ENCODE measurements at places on chromosomes 2 and 18.

DNA sequence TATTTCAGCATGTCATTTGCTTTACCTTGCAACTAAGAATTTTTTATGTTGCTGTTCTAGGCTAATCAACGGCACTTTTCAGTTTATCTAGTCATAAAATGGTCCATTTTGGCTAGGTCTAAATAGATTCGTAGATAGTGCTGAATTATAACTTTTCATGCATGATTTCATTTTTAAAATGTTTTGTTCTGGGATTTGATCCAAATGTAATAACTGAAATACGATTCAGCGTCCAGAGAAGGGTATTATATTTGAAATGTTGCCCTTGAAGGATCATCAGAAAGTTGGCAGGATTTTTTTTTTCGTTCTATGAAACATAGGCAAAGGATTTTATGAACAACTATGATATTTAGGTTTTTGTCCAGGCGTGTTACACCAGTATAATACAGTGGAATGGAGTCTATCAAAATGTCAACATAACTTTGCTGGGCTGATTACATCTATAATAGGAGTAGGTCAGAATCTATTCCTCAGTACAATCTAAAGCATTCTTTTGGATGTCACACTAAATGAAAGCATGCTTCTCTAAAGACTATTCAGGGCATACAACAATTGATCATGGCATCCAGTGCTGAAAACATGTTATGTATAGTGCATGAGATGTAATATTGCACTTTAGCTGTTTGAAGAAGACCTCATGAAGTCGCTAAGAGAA lies 24.8 kb downstream of the TTC27 start:
- DNase-seq, result no peak

DNA sequence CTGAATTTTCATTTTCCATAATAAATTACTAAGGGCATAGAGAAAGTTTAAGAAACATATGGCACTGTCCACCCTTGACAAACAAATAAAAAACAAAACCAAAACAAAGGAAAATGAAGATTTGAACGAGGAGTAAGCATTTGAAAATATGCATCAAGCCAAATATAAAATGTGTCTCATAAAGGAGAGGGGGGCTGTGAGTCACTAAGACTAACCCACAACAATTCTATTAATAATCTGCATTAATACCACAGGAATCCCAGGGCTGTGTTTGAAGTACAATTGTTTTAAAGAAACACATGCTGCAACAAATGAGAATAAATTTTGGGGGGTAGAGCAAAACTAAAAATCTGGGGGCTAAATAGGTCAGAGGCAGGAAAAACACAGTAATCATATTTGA lies 53.8 kb upstream of the STK17B start:
- no peak for DNase-seq

- no peak for DNase-seq
Measured at GRCh38 chr2:190443055-190443454, 34.9 kb downstream of the MFSD6 start.

DNA sequence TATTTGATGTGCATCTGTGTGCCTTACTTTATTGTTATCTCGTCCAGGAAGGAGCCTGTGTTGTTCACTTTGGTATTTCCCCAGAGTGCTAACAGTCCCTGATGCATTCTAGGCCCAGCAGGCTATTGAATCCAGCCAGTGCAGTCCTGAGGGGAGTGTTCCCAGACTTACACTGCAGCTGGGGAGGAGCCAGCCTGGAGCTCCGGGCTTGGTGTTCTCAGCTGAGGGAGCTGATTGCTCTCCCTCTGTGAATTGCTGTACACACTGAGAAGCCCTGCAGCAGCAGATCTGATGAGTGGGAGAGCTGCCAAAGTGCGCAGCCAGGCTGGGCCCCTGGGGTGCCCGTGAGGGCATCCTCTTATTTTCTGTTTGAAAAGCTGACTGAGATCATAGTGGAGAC lies 159.2 kb downstream of the GALNT3 start:
- no peak for DNase-seq

- DNase-seq, result no peak
Measured at GRCh38 chr2:60868589-60869273, 12.6 kb upstream of the REL start.

GRCh38 chr18:48488388-48488850 lies 50.4 kb upstream of the CTIF start:
- no peak for DNase-seq

GRCh38 chr18:59909289-59910036 lies 9.7 kb downstream of the PMAIP1 start:
- DNase-seq, result no peak

DNA sequence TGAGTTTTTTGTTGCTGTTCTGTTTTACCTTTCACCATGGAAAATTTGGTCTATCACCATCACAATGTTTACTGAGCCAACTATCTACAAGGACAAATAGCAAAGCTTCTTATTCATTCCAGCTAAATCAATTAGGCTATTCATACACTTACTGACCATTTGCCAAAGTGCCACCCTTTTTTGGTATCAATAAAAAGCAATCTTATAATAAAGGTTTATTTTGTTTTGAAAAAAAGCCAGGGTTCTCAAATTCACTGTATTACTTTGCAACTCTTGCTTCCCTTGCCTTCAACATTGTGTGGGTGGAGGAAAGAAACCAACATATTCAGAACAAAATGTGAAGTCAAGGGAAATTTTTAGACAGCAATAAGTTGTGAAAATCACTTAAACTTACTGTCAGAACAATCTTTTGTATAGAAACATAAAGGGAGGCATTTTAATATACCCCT lies 15.3 kb downstream of the PELI1 start:
- DNase-seq, result no peak

DNA sequence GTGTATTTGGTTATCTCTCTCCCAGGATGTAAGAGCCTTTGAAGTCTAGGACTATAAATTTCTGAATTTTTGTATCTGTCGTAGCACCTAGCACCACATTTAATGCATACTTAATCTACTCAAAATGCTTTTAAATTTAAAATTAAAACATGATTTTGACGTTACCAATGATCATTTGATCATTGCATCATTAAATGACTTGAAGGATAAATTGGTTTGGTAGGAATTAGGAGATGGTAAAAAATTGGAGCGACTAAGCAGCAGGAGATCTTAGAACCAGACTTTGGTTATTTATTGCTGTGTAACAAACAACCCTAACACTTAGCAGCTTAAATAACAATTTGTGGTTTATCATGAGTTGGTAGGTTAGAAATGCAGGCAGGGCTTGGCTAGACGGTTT lies 84.9 kb downstream of the MYO3B start:
- no peak for DNase-seq

DNA sequence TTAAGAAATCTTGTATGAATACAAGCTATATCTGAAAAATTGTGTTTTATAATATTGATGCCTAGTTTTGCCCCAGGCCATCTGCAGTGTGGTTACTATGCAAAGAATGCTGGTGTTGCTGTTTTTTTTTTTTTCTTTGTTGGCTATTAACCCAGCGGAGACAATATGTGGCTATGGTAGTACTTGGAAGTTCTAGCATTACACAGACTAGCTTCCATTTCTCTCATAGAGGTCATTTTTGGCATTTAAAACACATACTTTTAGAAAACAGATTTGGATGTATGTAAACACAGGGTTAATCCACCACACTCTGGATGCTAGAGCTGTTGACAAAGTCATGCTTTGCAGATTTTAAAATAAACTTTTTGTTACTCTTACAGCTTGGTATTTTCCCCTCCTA lies 209.8 kb downstream of the NEDD4L start:
- DNase-seq, result no peak

DNA sequence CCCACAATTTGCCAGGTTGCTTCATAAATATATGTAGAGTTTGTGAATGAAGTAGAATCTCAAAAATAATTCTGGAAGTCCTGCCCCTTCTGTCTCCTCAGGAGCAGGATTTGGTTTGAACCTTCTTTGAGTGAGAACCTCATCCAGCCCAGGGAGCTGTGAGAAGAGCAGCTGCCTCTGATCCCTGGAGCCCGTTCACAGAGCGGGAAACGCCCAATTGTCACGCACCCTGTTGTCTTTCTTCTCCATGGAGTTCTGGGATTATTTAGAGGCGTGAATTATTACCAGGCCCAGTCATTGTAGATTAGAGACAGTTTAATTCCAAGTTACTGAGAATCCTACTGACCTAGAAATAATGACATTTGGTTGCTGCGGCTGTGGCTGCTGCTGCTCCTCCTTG lies 66.1 kb downstream of the TPO start:
- DNase-seq, result no peak

GRCh38 chr2:39839261-39839848 lies 60.3 kb upstream of the THUMPD2 start:
- no peak for DNase-seq

- no peak for DNase-seq
Measured at GRCh38 chr2:216064014-216064630, 17.5 kb downstream of the PECR start.

DNA sequence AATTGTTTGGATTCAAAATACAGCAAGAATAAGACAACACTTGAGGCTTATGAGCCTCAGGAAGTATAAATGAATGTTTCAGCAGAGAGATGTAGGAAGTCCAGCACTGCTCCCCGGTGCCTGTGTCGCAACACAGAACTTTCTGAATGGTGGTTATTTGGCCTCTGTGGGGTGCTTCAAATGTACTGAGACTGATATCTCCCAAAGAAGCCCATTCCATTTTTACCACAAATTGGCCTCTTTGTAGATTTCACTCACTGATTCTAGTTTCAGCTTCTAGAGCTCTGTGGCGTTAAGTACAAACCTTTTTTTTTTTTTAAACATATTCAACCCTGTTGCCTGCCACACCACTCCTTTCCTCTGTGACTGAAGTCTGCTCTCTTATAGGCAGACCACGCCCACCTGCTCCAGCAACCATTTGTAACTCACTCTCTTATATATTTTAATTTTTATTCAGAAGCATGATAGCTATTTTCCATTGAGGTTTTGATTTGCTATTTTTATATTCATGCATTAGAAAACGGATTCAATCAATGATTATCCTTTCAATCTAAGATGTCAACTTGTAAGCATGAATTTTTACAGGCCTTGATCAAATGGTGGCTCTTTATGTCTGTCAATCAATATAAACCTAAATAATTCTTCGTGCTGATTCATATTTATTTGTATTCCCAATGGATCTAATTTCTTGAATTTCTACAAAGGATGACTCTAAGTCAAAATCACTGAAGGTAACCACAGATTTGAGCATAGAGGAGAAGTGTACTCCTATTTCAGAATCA lies 277.1 kb upstream of the CCDC68 start:
- no peak for DNase-seq

- no peak for DNase-seq
Measured at GRCh38 chr2:62215306-62216064, 19.6 kb downstream of the B3GNT2 start.

DNA sequence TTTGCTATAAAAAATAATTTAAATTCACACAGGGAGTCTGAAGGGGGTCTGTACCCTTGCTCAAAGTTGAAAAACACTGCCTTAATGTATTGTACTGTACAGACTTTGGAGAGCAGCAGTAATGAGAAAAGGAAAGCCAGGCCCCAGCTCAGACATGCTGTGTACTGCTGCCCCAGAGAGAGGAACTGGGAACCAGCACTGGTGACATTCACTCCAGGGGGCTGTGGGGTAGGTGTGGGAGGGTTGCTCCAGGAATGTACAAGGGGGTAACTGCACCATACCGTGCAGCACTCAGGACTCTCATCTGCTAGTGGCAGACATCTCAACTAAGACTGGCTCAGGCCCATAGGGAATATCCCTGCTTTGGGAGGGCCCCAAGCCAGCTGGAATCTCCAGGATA lies 146.0 kb upstream of the RMP24 start:
- DNase-seq, result no peak

- no peak for DNase-seq
Measured at GRCh38 chr2:64931246-64932115, 57.7 kb upstream of the SLC1A4 start.

GRCh38 chr2:149315461-149315860 lies 14.9 kb upstream of the LYPD6 start:
- no peak for DNase-seq

- DNase-seq, result no peak
Measured at GRCh38 chr2:122174061-122174460, 418.6 kb downstream of the TSN start.

DNA sequence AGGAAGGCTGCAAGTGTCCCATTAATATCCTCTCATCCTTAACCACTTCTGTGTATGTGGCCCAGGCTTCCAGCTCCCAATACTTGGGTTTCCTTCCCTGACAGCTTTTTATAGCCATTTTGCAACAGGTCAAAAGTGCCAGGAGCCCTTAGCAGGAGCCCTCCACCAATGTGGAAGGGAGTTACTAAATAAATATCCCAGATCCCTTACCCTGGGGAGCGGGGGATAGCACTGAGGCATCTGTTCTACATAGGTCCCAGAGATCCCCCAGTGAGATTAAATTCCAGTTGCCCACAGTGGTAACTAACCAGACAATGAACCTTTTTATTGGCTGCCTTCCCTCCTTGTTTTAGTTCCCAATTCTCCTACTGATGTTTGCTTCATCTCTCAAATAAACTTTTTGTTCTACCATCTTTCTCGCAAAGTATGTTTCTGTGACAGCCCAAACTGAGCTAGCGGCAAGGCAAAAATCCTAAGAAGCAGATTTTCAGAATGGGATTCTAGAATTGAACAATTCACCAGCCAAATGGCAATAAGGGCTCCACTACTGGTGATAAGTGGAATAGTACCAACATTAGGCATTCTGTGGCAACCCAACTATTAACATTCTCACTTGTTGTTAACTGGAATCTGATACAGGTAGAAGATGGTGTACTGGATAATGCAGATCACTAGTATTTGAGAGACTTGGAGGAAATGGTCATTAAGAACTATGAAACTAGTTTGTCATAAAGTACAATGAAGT lies 83.9 kb upstream of the MAPRE2 start:
- DNase-seq, result no peak

DNA sequence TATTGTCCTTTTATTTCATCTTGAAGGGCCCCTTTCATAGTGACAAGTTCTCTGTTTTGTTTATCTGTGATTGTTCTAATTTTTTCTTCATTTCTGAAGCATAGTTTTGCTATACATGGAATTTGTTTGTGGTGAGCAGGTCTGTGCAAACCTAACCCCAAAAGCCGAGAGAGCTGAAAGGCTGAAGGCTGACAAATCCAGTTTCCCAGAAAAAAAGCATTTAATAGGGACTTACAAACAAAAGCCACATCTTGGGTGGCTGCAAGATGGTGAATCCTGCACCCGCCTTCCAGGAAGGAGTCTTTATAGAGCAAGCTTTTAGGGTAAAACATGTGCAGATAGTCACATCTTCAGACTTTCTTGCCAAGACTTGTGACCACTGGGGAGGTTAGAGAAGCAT lies 473.4 kb upstream of the TRIB2 start:
- DNase-seq, result no peak

DNA sequence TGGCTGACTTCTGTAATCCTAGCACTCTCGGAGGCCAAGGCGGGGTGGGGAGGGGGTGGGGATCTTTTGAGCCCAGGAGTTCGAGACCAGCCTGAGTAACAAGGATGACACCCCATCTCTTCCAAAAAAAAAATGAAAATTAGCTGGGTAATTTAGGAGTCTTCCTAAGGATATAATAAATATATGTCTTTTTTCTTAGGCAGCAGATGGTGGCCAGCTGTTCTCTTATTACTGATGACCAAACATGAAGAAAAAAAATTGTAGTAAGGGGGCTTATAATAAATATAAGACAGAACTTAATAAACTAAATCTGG lies 4.2 kb upstream of the IMPA2 start:
- DNase-seq, result no peak

- no peak for DNase-seq
Measured at GRCh38 chr2:241451840-241452506, 56.4 kb downstream of the STK25 start.

- DNase-seq, result no peak
Measured at GRCh38 chr2:24779116-24779515, 14.1 kb downstream of the PTRHD1 start.

Measured in stimulated activated CD4-positive, alpha-beta T cell treated with anti-CD3 and anti-CD28 coated beads, TNF-alpha, amount 100 ng/mL, for 48 hours (primary cell).